ENCODE measurements at places on chromosomes 5 and 9.

GRCh38 chr5:115419846-115420585 lies 123.6 kb upstream of the CCDC112 start:
- DNase-seq: no peak

- no peak for DNase-seq
Observed at GRCh38 chr5:10528056-10528816, 35.6 kb upstream of the ANKRD33B start.

DNA sequence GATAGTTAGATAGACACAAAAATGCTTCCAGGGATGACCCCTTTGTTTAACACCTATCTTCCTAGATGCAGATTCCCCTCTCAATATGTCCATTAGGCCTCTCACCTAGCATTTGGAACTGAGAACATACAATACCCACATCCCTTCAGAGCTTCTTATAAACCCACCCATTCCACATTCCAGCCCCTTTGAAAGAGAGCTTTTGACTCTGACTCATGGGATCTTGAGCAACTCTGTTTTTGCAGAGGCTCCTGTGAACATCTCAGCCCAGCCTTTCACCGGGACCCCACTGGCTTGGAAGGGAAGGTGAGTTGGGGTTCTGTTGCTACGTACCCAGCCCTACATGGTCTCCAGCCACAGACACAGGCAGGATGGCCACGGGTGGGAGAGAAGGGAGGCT lies 195.5 kb downstream of the FRMD3 start:
- no peak for DNase-seq

DNA sequence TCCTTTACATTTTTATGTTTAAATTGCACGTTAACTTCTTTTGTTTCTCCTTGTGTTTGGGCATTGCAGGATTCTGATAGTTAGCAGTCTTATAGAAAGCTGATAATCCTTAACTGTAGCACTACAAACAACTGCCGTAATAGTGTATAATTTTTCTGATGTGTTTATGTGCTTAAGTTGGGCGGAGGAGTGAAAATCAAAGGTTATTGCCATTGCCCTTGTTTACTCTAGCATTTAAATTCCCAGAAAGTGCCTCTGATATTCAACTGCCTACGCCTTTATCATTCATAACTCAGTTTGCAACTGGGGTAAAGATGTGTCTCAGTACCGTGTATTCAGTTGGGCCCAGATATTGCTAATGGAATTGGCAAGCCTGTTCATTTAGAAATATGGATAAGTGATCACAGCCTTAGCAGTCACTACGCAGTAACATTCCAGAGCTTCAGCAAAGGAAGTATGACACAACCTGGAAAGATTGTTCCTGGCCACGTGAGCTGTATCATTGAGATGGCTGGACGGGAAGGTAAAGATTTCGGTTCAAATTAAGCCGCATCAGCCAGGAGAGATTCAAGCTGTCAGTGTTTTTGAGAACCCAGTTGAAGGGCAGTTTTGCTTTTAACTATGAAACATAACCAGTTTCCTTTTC lies 28.1 kb upstream of the LRRTM2 start:
- no peak for DNase-seq

GRCh38 chr5:133687212-133688061 lies 75.1 kb upstream of the FSTL4 start:
- no peak for DNase-seq

All from thoracic aorta (tissue), 2 donors.